Kasumi-1 (cell line): ENCODE measurements at places on chromosomes 1 and 21.

DNA sequence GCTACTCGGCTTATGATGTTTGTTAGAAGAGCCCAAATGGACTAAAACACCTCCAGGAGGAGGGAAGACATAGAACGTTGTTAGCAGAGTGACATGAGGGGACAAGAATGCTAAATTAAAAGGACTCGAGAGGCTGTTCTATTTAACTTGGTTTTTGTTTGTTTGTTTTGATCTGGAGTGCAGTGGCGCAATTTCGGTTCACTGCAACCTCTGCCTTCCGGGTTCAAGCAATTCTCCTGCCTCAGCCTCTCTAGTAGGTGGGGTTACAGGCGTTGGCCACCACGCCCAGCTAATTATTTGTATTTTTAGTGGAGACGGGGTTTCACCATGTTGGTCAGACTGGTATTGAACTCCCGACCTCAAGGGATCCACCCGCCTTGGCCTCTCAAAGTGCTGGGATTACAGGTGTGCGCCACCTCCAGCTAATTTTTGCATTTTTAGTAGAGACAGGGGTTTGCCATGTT, 5.1 kb upstream of the HNRNPU start:
- DNase-seq: no peak

GRCh38 chr1:34889705-34890104, 30.2 kb upstream of the SMIM12 start:
- no peak for DNase-seq

GRCh38 chr1:178354816-178355215, 141.9 kb downstream of the CLEC20A start:
- DNase-seq: no peak

DNA sequence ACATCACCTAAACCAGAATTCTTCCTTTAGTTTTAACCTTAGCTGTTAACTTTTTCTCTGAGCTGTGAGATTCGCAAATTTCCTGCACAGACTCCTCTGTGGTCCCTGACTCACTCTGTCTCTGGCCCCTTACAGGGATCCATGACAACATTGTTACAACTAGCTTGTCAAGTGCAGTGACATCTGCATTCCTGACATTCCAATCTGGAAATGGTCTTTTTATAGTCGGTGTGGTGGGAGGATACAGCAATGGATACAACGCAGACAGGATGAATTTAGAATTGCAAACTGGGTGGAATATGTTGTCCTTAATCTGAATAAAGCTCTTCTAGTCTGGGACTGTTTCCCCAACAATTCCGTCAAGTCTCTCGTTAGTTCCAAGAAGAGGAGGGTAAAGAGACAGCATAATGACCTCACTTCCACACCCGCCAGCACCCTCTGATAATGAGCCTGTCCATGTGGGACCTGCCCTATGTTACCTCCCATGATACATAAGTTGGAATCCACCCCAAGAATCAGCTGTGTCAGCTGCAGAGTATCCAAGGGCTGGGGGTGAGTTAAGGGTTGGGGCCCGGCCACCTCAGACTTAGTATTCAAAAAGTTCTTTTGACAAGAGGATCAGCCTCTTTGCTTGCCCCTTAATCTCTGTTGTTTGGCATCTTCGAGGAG, 49.4 kb downstream of the ILDR2 start:
- DNase-seq: no peak

- no peak for DNase-seq
These were observed 347 bp upstream of the KRTAP20-4 start for GRCh38 chr21:30620080-30620479.
